ENCODE measurements at places on chromosomes 13 and 19. TPM values are rescaled to one million over a fixed set of nuclear protein-coding genes. Genes with fewer than 3 reads are reported as not detected.

The ZNF574 gene
- total RNA-seq, result 13.6 TPM

The ATP1A3 gene
- 81.4 TPM for total RNA-seq

The SPTBN4 gene
- total RNA-seq, result 5.2 TPM

The HIPK4 gene
- 1.0 TPM for total RNA-seq

The TICAM1 gene
- total RNA-seq, result 7.6 TPM

The ZNF567 gene
- 5.6 TPM for total RNA-seq

The LHB gene
- not detected for total RNA-seq

The ZNF177 gene
- total RNA-seq, result 1.1 TPM

The RDH8 gene
- not detected for total RNA-seq

The CACNG8 gene
- total RNA-seq, result 0.04 TPM

The JAK3 gene
- 0.93 TPM for total RNA-seq

The SIGLEC7 gene
- 0.26 TPM for total RNA-seq

The CEACAM16 gene
- total RNA-seq, result not detected

The SHISA7 gene
- total RNA-seq, result not detected
